CMK (cell line): ENCODE measurements at places on chromosomes 2 and 18.
A peak's percentile ranks its signal among the peaks of the same experiment; 100 is the strongest.

- DNase-seq, result no peak
Measured at GRCh38 chr2:218383892-218384519, 1.9 kb downstream of the SLC11A1 start.

DNA sequence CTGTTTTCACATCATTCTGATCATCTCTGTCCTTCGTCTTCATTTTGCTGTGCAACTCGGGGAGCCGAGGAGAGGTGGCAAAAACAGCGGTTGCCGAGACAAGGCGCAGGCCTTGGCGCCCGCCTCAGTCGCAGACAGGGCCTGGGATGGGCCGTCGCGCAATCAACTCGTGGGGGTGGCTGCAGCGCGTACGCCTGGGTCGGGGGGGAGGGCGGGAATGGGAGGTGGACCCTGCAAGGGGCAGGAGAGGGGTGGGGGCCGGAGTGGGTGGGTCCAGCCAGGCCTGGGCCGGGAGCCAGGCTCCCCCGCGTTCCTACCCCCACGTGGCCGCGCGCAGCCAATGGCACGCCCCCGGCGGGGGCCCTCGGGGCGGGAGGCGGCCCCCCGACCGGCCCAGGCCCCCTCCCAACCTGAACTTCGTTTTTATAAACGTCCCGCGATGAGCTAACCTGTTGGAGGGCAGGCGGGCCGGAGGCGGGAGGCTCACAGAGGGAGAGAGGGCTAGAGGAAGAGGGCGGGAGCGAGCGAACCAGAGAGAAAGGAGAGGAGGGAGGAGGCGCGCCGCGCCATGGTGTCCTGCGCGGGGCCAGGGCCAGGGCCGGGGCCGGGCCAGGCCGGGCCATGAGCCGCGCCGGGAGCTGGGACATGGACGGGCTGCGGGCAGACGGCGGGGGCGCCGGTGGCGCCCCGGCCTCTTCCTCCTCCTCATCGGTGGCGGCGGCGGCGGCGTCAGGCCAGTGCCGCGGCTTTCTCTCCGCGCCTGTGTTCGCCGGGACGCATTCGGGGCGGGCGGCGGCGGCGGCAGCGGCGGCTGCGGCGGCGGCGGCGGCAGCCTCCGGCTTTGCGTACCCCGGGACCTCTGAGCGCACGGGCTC, at the start of gene HOXD13:
HOXD13 (plus strand) TSS at position 452 of the 875 bp plus-strand sequence; CDS start at position 622, 170 bp downstream.
- DNase-seq, result no peak

DNA sequence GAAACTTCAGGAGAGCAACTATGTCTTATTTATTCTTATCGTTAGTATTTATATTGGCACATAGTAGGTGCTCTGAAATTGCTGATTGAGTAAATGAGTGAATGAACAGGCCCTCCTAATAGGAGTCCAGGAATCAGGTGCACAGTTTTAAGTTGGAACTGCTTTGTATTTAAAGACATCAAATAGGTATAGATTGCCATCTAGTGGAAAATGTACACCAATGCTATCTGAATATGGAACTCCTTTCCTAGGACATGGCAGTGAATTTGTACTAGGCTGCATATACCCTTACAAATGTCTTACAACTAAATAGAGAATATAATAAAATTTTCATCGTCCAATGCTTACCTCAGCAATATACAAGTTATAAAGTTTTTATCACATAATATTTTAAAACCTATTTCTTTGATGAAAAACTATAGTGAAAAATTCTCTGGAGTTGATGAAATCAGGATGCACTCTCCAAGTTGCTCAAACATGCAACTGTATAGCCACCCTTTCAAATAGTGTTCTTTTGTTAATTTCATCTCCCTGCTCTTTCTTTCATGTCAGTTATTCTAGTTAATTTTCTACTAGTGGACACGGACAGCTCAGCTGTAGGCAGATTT, 318.9 kb upstream of the SYT4 start:
- DNase-seq, result no peak

GRCh38 chr2:163640542-163641193, 95.1 kb downstream of the FIGN start:
- DNase-seq, result no peak

DNA sequence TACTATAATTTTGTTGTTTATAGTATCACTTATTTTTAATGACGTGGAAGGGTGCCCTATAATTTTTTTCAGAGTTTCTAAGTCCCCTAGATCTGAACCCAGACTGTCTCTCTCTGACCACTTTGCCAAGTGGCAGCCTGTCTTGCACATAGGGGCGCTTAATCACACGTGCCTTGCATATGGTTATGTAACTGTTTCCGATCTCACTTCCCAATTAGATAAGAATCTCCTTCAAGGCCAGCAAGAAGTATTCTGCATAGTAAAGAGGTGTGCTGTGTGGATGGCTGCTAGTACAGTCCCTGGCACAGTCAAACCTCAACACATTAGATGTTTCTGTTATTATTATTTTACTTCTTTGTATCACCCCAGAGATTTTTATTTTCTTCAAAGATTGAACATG, 197.8 kb upstream of the SIX2 start:
- DNase-seq, result peak; percentile 39
